NCI-H2029 treated with DMSO at 0.1 percent for 48 hours (cell line): ENCODE measurements at places on chromosomes 5 and 9.

DNA sequence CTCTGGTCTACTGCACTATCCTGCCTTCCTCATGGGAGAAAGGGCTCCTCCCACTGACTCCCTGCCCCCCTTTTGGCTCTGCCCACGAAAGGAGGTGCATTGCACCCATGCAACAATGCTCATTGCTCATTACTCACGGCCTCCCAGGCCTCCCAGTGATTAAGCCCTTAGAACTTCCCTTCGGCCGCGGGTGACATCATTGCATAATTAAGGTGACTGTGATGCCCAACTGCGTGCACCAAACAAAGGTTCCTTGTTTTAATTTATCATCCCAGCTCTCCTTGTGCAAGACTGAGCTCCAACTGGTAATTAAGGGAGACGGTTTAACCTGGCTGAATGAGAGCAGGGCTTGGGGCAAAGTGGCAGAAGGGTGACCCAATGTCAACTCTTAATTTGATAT is 180.4 kb downstream of the GAS1 start:
- DNase-seq: no peak

GRCh38 chr5:124614105-124614504 is 132.3 kb downstream of the ZNF608 start:
- DNase-seq: no peak

- peak; percentile 60 for DNase-seq
Observed at GRCh38 chr9:110058304-110058953, 149.5 kb downstream of the C9orf152 start.

GRCh38 chr5:26245321-26245720 is 793.1 kb downstream of the CDH9 start:
- no peak for DNase-seq
